Eye (tissue), 1 donor: ENCODE measurements at places on chromosomes 2 and 18.
A peak's percentile ranks its signal among the peaks of the same experiment; 100 is the strongest.

GRCh38 chr2:156385242-156385641, 50.9 kb upstream of the GPD2 start:
- no peak for DNase-seq

- DNase-seq = peak; percentile 63
Observed at GRCh38 chr2:212535996-212536816, 2.4 kb downstream of the ERBB4 start.

DNA sequence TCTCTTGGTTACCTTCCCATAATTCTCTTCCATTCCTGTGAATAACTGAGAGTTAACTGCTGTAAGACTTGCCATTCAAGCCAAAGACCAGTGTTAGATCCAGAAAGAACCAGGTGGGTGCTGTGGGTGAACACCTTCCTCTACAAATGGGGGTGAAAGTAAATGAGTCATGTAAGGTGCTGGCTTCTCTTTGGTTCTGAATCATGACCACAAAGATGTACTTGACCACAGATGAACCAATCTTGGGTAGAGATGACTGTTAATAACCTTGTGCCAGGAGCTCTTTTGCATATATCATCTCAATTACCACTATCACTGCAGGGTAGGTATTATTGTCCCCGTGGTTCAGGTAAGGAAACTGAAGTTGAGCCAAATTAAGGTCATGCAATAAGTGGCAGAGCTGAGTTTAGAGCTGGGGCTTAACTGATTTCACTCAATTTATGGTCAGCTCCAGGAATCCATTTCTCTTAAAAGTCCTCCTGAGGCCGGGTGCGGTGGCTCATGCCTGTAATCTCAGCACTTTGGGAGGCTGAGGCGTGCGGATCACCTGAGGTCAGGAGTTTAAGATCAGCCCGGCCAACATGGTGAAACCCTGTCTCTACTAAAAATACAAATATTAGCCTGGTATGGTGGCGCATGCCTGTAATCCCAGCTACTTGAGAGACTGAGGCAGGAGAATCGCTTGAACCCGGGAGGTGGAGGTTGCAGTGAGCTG, 244.9 kb upstream of the CXCR4 start:
- no peak for DNase-seq

DNA sequence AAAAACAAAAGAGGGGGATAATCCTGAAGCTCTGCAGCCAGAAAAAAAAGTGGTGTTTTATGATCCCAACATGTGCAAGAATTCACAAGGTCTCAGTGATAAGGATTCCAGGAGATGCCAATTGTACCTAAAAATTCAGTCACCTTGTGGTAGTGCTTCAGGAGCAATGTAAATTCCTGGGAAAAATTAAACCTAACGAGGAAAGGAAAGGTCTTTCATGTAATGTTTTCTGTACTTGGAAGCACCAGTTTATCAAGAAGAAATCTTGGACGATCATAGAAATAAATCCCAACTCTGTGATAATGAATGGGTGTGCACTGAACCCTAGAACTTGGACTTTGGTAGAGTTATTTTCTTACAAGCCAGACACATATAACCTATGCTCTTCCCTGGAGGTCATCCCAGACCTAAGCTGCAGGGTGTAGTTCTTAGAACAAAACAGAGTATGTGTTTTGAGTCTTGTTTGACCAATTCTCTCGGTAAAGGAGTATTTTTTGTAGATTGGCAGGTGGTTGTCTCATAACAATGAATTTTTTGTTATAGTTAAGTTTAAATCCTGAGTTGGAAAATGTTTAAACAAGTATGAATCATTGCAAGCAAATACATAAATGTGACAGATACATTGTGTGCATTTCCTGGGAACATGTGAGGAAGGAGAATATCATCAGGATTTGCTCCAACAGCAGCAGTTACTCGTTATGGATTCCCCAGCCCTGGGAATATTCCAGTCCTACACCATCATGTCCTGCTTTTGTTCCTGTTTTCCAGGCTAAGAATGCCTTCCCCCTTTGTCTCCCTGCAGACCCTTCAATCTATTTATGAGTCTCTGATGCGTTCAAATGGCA, 224.6 kb downstream of the NAPG start:
- DNase-seq = no peak

GRCh38 chr2:215839816-215840215, 173.5 kb downstream of the MREG start:
- DNase-seq = no peak

GRCh38 chr2:117958186-117958585, 55.7 kb downstream of the CCDC93 start:
- no peak for DNase-seq

GRCh38 chr2:177433402-177433801, 40.8 kb downstream of the AGPS start:
- DNase-seq = no peak

- no peak for DNase-seq
Observed at GRCh38 chr18:79422022-79422782, 26.5 kb downstream of the NFATC1 start.

- no peak for DNase-seq
Observed at GRCh38 chr2:25251071-25251421, 82.7 kb upstream of the POMC start.

DNA sequence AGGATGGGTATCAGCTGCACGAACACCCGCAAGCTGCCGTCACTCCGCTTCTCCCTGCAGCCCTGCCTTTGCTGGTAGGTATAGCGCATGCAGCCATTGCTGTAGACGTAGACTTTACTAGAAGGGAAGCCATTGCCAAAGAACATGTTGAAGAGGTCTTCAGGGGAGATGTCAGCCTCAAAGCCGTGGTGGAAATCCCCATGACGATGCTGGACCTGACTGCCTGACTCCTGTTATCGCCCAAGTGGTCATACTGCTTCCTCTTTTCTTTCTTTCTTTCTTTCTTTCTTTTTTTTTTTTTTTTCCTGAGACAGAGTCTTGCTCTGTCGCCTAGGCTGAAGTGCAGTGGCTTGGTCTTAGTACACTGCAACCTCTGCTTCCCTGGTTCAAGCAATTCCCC, 68.7 kb upstream of the SPRED2 start:
- no peak for DNase-seq

GRCh38 chr2:101617188-101617587, 80.3 kb upstream of the MAP4K4 start:
- no peak for DNase-seq

- DNase-seq = peak; percentile 41
Observed at GRCh38 chr2:951224-952006, 766 bp downstream of the SNTG2 start.

GRCh38 chr2:241269707-241270520, 45.6 kb downstream of the HDLBP start:
- no peak for DNase-seq

- peak; percentile 28 for DNase-seq
Observed at GRCh38 chr2:85601771-85602475, 575 bp downstream of the TMEM150A start.

DNA sequence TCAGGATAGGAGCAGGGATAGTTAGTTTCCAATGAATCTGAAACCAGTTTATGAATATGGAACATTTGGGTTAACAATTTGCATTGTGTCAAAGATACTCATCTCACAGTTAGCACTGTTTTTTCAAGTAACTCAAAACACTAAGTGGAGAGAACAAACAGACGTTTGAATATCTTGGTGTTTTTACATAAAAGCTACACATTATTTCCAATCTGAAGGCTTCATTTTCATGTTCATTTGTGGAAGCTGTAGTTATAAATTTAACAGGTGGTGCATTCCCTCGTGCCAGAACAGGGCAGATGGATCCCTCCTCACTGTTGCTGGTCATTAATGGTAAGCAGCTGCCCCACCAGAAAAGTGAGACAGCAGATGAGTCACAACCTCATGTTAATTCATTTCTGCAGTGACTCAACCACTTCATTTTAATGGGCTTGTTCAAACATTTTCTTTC, 286.9 kb downstream of the TMX3 start:
- DNase-seq = no peak

DNA sequence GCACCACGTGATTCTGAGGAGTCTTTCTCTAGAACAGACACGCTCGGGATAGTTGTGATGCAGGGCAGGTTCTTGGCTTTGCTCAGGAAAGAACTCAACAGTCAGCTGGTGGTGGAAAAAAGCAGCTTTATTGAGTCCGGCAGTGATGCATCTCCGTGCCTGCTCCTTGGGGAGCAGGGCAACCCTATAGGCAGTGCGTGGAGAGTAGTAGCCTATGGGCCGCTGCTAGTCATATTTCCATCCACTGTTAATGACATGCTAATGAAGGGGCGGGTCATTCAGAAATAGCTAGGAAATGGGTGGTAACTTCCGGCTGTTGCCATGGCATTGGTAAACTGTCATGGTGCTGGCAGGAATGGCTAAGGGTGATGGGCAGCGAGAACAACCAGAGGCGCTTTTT, 11.6 kb upstream of the ACKR3 start:
- DNase-seq = no peak

- no peak for DNase-seq
Observed at GRCh38 chr2:98556344-98557033, 51.8 kb downstream of the COA5 start.

DNA sequence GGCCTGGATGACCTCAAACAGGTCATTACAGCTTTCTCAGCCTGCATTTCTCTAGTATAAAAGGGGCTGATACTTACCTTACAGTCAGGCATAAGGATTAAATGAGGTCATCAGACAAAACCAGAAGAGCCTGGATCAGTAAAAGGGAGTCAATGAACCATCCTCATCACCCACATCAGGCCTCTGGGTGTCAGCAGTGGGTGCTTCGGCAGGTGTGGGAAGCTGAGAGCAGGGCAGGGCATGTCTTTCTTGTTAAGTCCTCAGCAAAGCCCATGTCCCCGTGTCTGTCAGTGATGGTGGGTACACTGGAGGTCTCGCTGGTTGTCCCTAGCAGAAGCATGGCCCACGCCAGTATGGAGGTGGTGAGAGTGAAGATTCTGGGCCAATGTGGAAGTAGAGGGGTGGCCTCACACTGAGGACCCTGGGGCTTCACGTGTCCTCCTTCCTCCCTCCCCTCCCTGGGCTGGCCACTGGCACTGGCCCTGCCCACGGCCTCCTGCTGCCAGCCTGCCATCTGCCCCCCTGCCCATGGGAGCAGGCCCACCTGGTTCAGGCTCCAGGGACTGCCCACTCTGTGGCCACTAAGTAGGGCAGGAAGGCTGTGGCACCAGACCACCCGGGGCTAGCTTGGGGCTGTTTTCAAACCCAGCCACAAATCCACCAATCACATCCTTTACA, 4.4 kb downstream of the ADRA2B start:
- DNase-seq = no peak

GRCh38 chr2:187709065-187709464, 154.8 kb upstream of the TFPI start:
- DNase-seq = no peak

GRCh38 chr2:189260361-189260814, 80.8 kb upstream of the COL5A2 start:
- DNase-seq = no peak

- no peak for DNase-seq
Observed at GRCh38 chr2:40556739-40557138, 104.8 kb upstream of the SLC8A1 start.

DNA sequence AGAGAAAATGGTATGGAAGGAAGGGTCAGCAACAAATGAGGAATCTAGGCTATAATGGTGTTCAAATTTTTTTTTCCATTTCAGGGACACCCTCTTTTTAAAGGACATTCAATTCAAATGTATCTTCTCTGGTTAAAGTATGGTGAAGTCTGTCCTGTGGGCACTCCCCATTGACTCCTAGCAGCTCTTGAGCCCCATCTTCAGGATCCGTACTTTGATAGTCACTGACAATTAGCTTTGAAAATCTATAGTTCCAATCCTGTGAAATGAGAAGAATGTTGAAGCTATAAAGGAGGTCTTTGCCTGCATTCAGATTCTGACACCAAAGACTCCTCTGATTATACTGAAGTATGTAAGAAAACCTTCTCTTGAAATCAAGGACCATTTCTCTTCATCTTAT, 43.3 kb downstream of the KCNH7 start:
- no peak for DNase-seq

GRCh38 chr2:46748735-46749531, 166.7 kb downstream of the MCFD2 start:
- no peak for DNase-seq

GRCh38 chr2:23617167-23617810, 232.3 kb downstream of the KLHL29 start:
- DNase-seq = peak; percentile 79

- DNase-seq = no peak
Observed at GRCh38 chr2:75047189-75047991, 88.9 kb downstream of the POLE4 start.

DNA sequence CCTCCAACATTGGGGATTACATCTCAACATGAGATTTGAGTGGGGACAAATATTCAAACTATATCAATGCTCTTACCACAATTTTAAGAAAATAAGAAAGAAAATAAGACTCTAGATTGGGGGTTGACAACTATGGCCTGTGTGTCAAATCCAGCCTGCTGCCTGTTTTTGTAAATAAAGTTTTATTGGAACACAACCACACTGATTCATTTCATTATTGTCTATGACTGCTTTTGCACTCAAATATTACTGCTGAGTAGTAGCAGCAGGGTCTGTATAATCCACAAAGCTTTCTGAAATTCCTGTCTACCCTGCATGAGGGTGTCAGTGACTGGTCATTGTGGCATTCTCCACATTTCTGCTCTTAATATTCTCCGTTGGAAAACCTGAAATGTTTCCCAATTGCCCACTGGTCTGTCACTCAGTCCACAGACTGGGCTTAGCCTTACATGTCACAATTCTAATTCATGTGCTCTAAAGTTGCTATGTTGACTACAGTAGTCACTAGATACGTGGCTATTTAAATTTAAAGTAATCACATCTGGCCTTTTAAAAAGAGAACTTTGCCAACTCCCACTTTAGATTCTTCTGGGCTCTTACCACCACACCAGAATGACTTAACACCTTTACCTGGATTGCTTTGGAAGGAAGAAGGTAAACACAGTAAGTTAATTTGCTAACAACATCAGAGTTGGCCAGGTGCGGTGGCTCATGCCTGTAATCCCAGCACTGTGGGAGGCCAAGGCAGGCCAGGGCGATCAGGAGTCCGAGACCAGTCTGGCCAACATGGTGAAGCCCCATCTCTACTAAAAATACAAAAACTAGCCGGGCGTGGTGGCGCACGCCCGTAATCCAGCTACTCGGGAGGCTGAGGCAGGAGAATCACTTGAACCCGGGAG, 86.9 kb downstream of the CLHC1 start:
- no peak for DNase-seq

DNA sequence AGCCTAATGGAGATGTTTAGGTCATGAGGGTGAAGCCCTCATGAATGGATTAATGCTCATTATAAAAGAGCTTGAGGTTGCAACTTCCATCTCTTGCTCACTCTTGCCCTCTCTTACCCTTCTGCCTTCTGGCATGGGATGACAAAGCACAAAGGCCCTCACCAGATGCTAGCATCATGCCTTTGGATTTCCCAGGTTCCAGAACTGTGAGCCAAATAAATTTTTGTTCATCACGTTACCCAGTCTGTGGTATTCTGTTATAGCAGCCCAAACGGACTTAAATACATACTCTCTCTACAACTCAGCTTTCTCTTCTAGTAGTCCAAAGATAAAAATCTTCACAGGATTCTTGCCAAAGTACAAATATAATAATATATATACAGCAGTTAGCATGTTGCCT, 75.8 kb downstream of the LNPK start:
- DNase-seq = no peak

DNA sequence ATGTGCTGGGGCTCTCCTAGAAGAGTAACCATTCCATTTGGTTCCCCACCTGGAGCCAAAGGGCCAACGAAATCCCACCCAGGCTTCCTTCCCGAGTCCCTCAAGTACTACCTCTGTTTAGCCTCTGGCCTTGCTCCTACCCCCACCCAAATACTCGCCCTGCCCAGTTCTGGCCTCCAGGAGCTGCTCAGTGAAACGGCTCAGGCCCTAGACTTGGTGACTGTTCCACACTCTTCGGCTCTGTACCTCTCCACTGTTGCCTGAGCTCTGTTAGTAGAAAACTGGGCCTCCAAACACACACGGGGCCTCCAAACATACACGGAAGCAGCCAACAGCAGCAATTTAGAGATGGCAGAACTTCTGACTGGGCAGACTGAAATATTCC, 4.2 kb downstream of the OTX1 start:
- no peak for DNase-seq
